HEK293T (cell line): ENCODE measurements at places on chromosomes 6 and 20.

DNA sequence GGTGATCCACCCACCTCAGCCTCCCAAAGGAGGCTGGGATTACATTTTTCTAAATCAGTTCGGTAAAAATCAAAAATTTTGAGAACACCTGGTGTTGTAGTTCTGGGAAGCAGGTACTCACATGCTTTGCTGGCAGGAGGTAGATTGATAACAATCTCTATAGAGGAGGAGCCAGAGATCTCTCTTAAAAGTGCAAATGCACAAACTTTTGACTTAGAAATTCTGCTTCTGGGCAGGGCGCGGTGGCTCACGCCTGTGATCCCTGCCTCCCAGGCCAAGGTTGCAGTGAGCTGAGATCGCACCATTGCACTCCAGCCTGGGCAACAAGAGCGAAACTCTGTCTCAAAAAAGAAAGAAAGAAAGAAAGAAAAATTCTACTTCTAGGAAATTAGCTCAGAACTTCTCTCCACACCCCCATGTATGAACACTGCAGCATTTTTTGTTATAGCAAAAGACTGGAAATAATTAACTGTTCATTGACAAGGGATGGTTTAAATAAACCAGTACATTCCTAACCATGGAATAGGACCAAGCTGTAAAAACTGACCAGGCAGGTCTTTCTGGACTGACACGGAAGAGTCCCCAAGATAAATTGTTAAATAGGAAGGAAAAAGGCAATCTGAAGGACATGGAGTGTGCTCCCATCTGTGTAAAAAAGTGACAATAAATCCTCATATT is 14.4 kb upstream of the TRIB3 start:
- no peak for DNase-seq

DNA sequence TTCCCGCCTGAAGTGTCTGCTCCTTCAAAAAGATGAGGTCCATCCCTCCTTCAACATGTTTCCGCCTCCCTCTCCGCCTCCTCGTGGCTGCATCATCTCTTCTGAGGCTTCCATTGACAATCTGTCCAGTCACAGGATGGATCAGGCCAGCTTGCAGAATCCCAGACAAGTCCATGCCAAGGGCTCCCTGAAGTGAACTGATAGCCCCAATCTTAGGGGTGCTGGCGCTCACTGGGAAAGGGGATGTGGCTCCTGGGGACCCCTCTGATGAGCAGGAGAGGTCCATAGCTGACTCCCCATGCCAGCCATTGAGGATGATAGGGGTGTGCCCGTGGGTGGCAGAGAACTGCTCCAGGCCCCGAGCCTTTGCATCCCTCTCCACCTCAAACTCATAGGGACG is 48.6 kb upstream of the EMILIN3 start:
- no peak for DNase-seq

DNA sequence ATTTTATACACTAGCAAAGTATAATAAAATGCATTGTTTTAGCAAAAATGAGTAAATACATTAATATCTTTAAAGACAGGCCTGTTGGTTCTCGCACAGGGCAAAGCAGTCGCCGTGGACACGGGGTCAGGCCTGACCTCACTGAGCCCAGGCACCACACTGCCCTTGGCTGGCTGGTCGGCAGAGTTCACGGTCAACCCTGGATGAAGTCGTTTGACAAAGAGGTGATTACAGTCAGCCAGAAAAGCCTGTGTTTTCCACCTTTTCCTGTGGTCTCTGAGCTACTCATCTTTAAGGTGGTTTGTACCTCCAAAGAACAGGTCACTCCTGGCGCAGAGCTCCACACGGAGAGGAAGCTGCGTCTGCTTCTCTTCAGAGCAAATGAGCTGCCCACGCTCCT is 191.5 kb downstream of the DLL1 start:
- DNase-seq, result no peak

DNA sequence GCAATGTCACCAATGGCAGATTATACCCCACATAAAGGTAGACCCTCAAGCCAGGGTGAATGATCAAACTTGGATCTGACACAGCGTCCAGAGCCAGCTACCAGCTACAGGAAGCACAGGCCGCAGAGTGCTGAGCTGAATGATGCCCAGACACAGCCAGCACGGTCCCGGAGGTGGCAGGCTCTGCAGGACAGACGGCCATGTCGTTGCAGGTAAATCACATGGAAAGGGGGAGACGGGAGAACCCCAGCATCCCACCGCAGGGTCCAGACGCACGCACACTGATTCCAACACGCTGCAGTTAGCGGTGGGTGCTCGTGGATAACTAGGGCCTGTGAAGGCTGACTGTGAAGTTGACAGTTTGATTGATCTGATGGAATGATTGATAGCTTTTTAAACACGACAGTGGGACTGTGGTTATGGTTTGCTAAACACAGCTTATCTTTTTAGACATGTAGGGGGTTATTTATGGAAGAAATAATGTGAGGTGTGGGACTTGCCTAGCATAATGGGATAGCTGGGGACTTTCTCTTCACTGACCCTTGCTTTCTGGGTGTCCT is 228.5 kb downstream of the ERMARD start:
- DNase-seq, result no peak

GRCh38 chr20:61023612-61024011 is 228.4 kb upstream of the CDH4 start:
- no peak for DNase-seq

DNA sequence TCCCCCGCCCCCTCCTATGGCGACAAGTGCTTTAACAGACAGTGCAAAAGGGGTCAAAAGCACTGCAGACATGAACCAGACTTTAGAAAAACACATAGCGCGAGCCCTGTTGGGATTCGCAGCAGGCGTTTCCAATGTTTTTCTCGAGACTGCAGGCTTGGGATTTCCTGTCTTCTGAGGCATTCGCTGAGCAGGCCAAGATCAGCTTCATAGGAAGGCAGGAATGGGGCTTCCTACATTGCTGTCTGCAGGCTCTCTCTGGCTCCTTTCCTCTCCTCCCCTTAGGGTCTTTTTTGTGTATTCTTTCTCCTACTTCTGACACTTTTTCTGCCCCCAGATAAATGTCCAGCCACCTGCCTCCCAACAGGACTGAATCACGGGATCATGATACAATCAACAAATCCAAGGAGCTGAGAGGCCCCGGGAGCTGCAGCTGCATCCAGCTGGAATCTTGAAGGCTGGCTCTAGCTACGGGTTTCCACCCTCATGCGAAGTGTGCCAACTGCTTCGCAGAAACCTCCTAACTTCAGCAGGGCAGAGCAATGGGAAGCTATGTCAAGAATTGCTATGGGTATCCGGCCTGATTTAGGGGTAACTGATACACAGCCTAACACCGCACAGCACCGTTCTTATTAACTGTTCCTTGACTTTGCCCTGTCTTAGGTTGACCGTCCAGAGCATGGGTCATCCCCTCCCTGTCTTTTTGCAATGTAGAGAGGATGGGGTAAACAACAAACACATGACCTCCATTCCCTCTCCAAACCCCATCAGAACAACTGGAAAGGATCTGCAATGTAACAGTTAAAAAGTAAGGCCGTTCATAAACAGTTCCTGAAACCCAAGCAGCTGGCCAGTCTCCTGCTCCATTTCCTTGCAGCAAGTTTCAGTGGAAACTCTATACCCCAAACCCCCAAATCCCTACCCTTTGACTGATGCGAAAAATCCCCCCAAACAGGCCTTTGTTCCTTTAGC is 31.5 kb downstream of the SNX5 start:
- no peak for DNase-seq

DNA sequence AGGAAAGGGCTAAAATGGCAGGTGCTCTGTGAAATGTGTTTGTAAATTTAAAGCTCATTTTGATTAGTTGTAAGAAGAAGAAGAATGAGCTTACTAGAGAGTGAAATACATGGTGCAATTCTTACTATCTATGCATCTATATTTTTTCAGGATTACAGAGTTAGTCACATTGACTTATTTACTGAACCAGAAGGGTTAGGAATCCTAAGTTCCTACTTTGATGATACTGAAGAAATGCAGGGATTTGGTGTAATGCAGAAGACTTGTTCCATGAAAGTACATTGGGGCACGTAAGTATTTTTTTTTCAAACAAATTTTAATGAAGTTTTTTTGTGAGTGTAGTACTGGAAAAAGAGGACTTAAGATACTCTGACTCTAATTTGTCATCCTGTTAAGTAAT is 99.3 kb downstream of the RTN4IP1 start:
- DNase-seq, result no peak

GRCh38 chr20:46324960-46325703 is 16.8 kb upstream of the CDH22 start:
- peak; percentile 66 for DNase-seq

DNA sequence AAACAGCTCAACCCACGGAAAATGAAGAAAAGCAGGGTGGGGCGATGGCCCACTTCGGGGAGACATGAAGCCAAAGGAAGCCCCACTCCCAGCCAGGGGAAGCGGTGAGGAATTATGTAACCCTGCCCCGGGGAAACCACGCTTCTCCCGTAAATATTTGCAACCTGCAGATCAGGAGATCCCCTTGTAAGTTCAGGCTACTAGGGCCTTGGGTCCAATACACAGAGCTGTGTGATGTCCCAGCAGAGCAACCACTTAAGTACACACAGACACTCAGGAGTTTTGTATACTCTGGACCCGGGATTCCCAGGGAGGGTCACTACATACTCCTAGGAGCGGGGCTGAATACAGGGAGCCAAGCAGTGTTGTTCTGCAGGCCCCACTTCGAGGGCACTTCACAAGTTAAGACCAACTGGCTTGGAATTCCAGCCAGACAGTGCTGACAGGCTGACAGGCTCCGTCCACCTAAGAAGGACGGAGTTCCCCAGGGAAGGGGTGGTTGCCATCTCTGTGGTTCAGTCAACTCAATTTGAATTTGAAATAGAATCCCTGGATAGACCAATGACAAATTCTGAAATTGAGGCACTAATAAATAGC is 301.4 kb upstream of the THEMIS start:
- DNase-seq, result no peak

GRCh38 chr6:145948328-145948727 is 15.8 kb downstream of the SHPRH start:
- DNase-seq, result no peak

- DNase-seq, result no peak
Observed at GRCh38 chr6:45801471-45802289, 214.0 kb downstream of the CLIC5 start.

GRCh38 chr6:108254433-108255410 is 6.1 kb downstream of the SNX3 start:
- no peak for DNase-seq

DNA sequence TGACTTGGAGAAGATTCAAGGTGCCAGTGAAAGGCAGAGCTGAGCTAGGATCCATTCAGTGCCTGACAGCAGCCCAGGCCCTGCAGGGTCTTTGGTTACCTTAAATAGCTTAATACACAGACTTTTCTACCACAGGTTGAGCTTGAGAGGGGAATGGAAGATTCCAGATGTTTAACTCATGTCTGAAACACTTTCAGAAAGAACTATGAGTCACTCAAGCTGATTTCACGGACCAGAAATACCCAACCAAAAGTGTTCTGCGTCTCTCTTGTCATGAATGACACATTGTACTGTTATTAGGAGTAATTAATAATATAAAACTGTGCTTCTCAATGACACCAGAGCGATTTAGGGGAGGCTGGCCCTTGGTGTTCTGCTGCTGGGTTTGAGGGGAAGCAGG is 6.4 kb upstream of the PMEPA1 start:
- DNase-seq, result no peak

GRCh38 chr6:42661540-42662153 is 60.8 kb downstream of the PRPH2 start:
- DNase-seq, result peak; percentile 76

DNA sequence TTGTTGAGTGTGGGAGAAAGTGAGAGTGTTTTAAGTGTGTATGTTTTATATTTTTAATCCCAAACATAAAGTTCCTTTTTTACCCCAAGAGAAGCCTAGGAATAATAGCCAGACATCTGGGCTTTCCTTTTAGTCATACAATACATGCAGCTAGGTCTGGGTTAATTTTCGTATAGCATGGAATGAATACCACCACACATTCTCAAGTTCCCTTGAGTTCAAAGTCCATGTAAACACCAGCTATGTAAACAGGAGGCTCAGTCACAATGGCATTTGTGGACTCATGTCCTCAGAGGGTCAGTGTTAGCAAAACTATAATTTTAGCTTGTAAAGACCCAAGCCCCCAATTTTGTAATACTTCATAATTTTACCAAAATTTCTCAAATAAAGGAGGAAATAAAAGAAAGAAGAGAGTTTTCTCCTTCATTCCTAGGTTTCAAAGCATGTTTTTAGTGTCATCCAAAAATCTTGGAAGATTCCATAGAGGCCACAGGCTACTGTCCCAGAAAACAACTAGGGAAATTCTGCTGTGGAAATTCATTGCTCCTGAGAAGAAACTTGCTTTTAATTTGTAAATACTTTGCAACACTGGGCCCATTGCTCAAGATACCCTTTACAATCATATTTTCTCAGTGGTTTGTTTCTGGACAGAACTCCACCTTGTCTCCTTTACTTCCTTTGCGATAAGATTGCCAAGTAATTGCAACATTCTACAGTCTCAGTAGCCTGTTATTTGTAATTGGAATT is 671.2 kb downstream of the COL12A1 start:
- DNase-seq, result no peak

GRCh38 chr6:41189967-41190366 is 11.0 kb downstream of the TREML2 start:
- no peak for DNase-seq

- peak; percentile 32 for DNase-seq
Observed at GRCh38 chr6:34246563-34247391, 2.0 kb downstream of the SMIM29 start.

DNA sequence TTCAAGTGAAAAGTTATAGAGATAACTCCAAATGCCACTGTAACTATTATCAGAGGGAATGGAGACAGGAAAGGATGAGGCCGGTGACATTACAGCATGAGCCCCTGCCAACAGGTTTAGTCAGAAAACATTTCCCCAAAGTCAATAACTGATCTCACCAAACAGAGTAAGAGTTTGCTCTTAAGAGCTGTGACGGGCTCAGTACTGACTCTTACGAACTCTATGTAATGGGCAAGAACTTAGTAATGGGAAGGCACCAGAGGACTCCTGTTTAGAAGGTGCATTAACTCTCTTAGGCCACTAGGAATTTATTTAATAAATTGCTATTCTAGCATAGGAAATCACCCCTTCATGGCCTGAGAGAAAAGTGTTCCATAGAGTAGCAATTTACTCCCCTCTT is 76.8 kb downstream of the SAMD5 start:
- no peak for DNase-seq

DNA sequence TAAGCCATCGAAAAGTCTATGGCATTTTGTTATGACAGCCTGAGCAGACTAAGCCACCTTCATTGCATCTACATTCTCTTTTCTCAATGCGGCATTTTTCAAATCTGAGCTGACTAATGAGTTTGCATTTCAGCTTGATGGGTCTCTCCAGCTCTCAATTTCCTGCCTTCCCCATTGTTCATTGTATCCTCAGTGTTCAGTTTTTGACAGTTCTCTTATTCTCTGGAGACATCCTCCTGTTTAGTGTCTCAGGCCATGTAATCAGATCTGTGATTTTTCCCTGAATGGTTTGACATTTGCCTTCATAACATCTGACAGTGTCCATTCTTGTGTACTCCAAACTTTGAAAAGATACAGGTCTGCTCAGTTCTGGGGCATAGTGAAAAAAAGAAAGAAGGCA is 27.9 kb upstream of the MCM3 start:
- DNase-seq, result no peak

DNA sequence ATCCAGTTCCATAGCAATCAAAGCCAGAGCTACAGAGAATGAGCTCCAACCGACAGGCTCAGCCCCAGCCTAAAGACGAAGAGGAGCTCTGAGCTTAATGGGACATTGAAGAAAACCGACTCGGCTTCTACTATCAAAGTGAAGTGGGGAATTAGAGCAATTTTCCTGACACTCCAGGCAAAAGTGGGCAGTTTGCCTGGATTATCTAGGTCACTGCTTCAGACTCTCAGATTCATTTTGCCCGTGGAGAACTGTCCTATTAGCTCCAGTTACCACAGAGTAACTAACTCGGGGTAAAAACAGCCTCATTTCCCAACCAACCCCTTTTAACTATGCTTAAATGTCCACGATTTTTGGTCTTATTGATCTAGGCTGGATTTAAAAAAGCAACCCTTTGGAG is 592.1 kb upstream of the NRSN1 start:
- DNase-seq, result no peak
